ENCODE measurements at places on chromosomes 7 and 10. TPM values are rescaled to one million over a fixed set of nuclear protein-coding genes. Genes with fewer than 3 reads are reported as not detected.

Gene SKIDA1
- 0.06 TPM for total RNA-seq

DNA sequence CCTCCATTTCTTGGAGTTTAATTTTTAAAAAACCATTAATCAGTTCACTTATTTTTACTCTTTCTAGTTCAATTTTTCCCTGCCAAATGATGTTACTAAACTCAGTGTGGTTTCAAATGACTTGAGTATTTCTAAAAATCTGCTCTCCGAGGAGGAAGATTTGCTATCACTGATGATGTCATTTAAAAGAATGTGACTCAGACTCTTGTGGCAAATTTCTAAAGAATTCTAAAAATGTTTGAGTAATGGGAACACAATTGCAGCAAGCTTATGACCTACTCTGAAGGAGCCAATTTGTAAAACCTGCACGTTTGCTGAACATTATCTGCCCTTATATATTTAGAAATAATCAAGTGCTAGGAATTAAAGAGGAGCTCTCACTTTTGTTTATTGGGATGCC, 88.6 kb downstream of the SPAG6 start:
- peaks cover 11% of the 10 kb centered on the region for H3K27me3 ChIP-seq
- ATAC-seq = peak; percentile 35
- no peaks in the 10 kb centered on the region for H3K36me3 ChIP-seq
- H3K27ac ChIP-seq = no peak overlapping the region
- H3K4me1 ChIP-seq = peaks cover 25% of the 10 kb centered on the region

DNA sequence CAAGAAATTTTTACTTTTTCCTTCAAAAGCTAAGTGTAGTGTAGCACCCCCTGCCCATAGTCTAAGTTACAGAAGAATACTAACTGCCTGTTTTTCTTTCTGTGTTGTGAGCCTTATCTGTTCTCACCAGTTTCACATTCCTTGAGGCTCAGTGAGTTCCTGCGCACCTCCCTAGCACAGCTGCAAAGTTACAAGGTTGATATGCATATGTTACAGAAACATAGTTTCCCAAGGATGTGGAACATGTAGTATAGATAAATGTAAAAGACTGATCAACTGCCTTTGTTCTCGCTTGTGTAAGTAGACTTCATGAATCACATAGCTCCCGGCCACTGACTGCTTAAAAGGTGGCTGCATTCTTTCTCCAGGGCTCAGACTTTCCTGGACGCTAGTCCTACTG, 6.7 kb upstream of the ZNF33B start:
- peaks cover under 1% of the 10 kb centered on the region for H3K4me1 ChIP-seq
- no peaks in the 10 kb centered on the region for H3K27me3 ChIP-seq
- H3K4me3 ChIP-seq = no peak overlapping the region
- no peak overlapping the region for H3K27ac ChIP-seq
- no peaks in the 10 kb centered on the region for H3K36me3 ChIP-seq
- ATAC-seq = no peak

Gene NUTM2E
- total RNA-seq = 0.28 TPM

Gene FAM25G
- total RNA-seq = not detected

DNA sequence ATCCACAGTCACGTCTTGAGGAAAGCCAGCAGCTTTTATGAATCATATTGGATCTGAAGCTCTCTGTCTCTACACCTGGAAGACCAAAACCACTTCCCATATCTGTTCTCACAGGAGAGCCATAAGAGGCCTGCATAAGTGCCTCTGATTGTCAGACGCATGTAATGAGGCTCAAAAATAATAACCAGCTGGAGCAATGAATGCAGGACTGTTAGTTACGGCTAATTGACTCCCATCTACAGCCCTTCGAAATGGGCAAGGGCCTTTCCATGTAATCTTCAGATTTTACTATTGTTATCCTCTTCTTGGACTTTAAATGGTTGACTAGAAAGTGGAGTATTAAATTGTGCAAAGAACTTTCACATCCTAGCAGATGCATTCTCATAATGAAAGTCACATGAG, 4.4 kb upstream of the SEMA3C start:
- peaks cover 13% of the 10 kb centered on the region for H3K27me3 ChIP-seq
- no peak overlapping the region for H3K27ac ChIP-seq
- H3K36me3 ChIP-seq = no peaks in the 10 kb centered on the region
- no peaks in the 10 kb centered on the region for H3K4me1 ChIP-seq

GRCh38 chr7:30286749-30287148, 2.4 kb downstream of the ZNRF2 start:
- peaks cover 8% of the 10 kb centered on the region for H3K36me3 ChIP-seq
- no peak for ATAC-seq
- H3K27me3 ChIP-seq = no peaks in the 10 kb centered on the region
- H3K4me1 ChIP-seq = peaks cover 55% of the 10 kb centered on the region
- peak overlapping the region; percentile 94 for H3K27ac ChIP-seq
- peak overlapping the region; percentile 91 for H3K4me3 ChIP-seq

DNA sequence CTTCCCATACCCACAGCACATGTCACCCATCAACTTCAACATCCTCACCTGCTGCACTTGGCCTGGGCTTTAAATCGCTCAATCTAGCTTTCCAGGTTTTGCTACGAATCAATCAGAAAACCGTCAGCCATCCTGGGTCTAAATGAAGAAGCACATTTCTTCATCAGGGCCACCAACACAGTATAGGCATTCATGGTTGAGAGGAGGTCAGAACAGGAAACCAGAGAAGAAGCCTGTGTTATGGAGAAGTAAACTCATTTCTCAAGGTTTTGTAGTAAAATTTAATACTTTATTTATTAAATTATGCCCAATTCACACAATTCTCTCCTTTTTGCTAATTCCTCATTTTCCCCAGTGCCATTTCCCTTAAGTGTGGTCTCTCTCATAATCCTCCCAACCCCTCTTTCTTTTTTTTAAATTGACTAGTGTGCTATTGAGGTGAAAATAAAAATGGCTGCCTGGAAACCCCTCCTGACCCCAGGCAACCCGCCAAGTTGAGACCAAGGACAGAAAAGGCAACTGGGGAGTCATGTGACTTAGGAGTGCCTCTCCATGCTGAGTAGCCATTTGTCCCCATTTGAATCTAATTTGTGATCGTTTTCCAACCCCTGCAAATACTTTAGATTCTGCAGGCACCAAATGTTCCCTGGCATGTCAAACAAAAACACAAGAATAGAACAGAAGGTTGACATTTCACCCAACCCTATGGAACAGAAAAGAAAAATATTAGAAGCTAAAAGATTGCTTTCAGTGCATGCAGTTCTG, 181.1 kb upstream of the NAMPT start:
- H3K36me3 ChIP-seq = no peaks in the 10 kb centered on the region
- H3K27me3 ChIP-seq = peaks cover 5% of the 10 kb centered on the region
- H3K4me1 ChIP-seq = peaks cover 12% of the 10 kb centered on the region
- H3K4me3 ChIP-seq = no peak overlapping the region
- no peak for ATAC-seq

DNA sequence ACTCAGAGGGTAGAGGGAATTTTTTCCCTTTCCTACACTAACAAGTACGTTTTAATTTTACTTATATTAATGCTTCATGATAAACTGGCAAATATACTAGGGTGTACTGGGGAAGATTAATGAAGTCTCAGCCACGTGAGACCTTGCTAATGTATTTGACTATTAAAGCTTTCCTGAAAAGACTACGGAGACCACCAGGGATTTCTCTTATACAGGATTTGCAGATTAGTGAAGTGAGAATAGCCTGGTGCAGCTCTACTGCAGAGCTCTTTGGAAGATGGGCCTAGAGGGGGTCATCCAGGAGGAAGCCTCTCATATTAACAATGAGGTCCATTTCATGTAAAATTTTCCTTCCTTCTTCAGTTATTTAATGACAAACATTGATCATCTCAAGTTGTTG, 379.0 kb downstream of the SORCS1 start:
- no peak overlapping the region for H3K27ac ChIP-seq
- no peaks in the 10 kb centered on the region for H3K27me3 ChIP-seq
- H3K4me1 ChIP-seq = no peaks in the 10 kb centered on the region

DNA sequence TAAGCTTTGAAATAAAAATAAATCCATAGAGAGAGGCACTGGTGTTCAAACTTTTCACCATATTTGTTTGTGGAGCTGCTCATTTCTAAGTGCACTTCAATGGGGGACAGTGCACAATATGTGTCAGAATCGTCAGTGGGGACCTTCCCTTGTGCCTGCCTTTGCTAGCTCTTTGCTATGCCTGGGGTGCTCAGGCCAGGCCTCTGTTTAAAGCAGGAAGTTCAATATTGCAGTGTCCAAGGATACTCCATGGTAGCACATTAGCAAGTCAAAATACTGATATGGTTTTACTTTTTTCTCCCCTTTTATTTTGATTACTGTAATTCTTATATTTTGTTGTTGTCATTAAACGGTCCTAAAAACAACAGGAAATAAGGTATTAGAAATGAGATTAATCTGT, 113.4 kb downstream of the POU6F2 start:
- H3K4me1 ChIP-seq = no peaks in the 10 kb centered on the region
- no peak for ATAC-seq
- no peaks in the 10 kb centered on the region for H3K27me3 ChIP-seq
- no peak overlapping the region for H3K4me3 ChIP-seq
- no peak overlapping the region for H3K27ac ChIP-seq

GRCh38 chr7:94675356-94675755, 19.4 kb upstream of the SGCE start:
- no peak overlapping the region for H3K4me3 ChIP-seq
- no peak for ATAC-seq
- peaks cover 15% of the 10 kb centered on the region for H3K27me3 ChIP-seq
- no peaks in the 10 kb centered on the region for H3K4me1 ChIP-seq

DNA sequence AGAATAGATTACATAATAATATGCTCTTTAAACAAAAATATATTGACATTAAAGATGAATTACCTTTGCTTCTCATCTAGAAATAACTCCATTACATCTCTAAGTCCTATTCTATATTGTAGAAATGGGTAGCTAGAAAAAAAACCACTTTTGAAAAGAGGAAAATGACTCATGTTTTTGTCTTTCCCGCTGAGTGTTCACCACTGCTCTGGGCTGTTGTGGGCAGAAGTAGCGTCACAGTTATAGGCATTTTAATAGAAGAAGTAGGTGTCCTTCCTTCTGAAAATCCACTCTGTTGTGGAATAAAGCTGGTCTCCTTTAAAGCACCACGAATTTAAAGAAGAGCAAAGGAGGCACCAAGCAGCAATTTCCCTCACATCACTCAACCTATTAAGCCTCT, 117.6 kb upstream of the NFE2L3 start:
- H3K27ac ChIP-seq = no peak overlapping the region
- H3K27me3 ChIP-seq = peaks cover 37% of the 10 kb centered on the region
- ATAC-seq = peak; percentile 78
- H3K36me3 ChIP-seq = no peaks in the 10 kb centered on the region
- H3K4me1 ChIP-seq = no peaks in the 10 kb centered on the region
- H3K4me3 ChIP-seq = no peak overlapping the region

DNA sequence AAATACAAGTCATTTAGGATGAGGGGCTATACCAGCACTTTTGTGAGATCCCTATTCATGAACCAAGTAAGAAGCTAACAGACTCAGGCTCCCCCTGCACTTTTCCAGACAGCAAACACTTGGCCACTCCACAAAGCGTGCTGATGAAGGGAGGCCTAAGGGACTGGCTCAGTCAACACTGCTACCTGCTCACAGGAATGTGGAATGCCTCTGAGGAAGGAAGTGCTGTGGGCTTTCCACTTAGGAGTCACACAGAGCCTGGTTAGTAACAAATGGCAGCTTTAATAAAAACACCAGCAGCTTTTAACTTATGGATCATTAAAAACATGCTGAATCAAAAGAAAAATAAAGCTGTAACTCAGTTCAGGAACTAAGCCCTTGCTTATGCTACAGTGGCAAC, 15.0 kb downstream of the UROS start:
- H3K4me1 ChIP-seq = peaks cover 3% of the 10 kb centered on the region
- H3K4me3 ChIP-seq = no peak overlapping the region
- H3K36me3 ChIP-seq = peaks cover 56% of the 10 kb centered on the region
- H3K27me3 ChIP-seq = no peaks in the 10 kb centered on the region
- H3K27ac ChIP-seq = no peak overlapping the region

- peak overlapping the region; percentile 95 for H3K27ac ChIP-seq
- H3K4me1 ChIP-seq = peaks cover 59% of the 10 kb centered on the region
- peak overlapping the region; percentile 74 for H3K4me3 ChIP-seq
- ATAC-seq = peak; percentile 49
- H3K27me3 ChIP-seq = no peaks in the 10 kb centered on the region
Measured at GRCh38 chr10:22615819-22616499, 98.4 kb downstream of the PIP4K2A start.

Gene OR13A1
- total RNA-seq = not detected

Gene PON1
- not detected for total RNA-seq

Gene TMEM26
- not detected for total RNA-seq

DNA sequence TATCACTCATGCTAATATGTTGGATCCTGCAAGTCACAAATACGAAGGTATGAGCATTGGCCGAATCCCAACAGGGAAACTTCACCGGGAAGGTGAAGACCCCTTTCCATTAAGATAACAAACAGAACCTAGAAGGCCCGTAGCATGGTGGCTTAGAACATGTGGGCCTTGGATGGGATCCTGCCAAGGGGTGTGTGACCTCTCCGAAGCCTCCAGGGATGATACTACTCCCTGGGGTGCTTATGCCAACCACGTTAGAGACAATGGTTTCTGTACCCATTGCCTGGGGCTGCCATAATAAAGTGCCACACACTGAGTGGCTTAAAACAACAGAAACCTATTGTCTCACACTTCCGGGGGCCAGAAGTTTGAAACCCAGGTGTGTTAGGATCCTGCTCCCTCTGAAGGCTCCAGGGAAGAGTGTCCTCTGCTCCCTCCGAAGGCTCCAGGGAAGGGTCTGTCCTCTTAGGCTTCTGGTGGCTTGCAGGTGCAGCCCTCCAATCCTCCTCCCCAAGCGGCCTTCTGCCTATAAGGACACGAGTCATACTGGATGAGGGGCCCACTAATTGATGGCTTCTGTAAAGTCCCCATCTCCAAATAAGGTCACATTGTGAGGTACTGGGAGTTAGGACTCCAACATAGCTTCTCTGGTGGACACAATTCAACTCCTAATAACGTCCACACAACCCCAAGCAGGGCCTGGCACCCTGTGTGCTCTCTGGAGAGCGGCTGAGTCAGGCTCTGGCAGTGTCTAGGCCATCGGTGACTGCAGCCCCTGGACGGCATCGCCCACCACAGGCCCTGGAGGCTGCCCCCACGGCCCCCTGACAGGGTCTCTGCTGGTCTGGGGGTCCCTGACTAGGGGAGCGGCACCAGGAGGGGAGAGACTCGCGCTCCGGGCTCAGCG, 992 bp upstream of the MGMT start:
- H3K27me3 ChIP-seq = no peaks in the 10 kb centered on the region
- no peaks in the 10 kb centered on the region for H3K4me1 ChIP-seq
- H3K4me3 ChIP-seq = peak overlapping the region; percentile 79
- H3K27ac ChIP-seq = no peak overlapping the region

DNA sequence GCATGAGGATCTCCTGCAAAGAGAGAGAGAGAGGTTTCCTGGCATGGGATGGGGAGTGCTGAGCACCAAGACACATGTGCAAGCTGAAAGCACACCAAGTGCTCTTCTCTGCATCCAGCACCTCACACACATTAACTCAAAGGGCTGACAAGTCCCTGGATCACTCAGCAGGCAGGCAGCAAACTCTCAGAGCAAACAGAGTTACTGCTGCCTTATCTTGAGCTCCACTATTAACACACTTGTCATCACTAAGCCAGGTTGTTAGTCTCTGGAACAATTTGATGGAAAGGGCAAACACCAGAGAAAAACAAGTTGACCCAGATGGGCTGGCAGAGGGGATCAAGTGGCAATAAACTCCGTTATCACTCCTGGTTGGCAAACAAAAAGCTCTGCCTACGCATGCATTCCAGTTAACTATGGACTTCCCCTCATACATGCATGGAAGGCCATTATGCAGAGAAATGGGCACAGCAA, 349.9 kb downstream of the KCNMA1 start:
- ATAC-seq = no peak
- no peaks in the 10 kb centered on the region for H3K36me3 ChIP-seq
- H3K4me3 ChIP-seq = no peak overlapping the region
- peaks cover 6% of the 10 kb centered on the region for H3K27me3 ChIP-seq

GRCh38 chr10:8088504-8088903, 34.0 kb downstream of the GATA3 start:
- no peak overlapping the region for H3K4me3 ChIP-seq
- peaks cover 11% of the 10 kb centered on the region for H3K4me1 ChIP-seq
- peak; percentile 94 for ATAC-seq
- H3K27ac ChIP-seq = no peak overlapping the region
- H3K27me3 ChIP-seq = no peaks in the 10 kb centered on the region
